D341Med (cell line): ENCODE measurements at places on chromosomes 6 and 20.
A peak's percentile ranks its signal among the peaks of the same experiment; 100 is the strongest.

GRCh38 chr6:129491436-129491835, 218.5 kb downstream of the ARHGAP18 start:
- DNase-seq = no peak

DNA sequence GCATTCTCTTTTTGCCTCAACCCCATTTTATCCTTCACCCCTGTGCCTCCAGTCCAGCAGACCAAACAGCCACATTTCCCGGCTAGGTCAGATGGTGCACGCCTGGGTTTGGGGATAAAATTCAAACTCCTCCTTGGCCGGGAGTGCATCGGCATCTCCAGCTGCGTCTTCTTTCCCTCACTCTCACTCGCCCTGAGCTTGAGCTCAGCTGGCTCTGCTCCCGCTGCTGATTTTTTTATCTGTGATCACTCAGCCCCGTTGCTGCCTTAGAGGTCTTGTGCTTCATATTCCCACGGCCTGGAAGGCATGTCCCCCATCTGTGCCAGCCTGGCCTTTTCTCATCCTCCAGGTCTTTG, 6.8 kb upstream of the EZR start:
- DNase-seq = no peak

- DNase-seq = no peak
Measured at GRCh38 chr20:25258828-25259227, 10.9 kb downstream of the PYGB start.

DNA sequence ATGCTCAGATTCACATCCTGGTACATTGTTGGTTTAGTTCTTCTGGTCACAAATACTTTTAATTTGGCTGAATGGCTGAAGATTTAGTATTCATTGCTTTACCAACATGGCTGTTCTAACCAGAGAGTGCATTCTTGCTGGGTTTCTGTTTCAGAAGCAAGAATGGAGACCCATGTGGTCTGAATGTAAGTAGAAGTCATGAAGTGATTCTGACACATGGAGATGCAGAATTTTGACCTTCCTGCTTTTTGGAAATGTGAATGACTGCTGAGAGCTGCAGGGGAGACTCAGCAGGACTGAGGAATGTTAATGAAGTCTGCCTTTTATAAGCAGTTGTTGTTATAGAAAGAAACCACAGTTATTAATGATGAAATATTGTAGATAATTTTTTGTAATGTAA, 576.1 kb upstream of the MARCKS start:
- no peak for DNase-seq

GRCh38 chr6:100593522-100593921, 128.8 kb upstream of the SIM1 start:
- no peak for DNase-seq

DNA sequence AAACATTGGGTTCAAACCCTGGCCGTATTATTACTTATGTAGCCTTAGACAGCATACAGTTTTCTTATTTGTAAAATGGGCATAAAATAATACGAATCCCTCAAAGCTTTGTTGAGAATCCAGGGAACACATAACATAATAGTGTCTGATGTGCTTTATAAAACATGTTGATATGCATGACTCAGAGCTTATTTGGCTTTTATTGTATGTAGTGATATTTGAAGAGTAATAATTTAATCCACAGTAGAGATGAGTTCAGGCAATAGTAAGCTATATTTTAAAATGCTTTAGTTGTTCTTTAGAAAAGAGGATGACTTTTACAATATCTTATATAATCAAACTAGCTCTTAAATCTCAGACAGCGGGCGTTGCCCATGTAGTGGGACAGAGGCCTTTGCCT, 176.4 kb downstream of the SIM1 start:
- DNase-seq = no peak

DNA sequence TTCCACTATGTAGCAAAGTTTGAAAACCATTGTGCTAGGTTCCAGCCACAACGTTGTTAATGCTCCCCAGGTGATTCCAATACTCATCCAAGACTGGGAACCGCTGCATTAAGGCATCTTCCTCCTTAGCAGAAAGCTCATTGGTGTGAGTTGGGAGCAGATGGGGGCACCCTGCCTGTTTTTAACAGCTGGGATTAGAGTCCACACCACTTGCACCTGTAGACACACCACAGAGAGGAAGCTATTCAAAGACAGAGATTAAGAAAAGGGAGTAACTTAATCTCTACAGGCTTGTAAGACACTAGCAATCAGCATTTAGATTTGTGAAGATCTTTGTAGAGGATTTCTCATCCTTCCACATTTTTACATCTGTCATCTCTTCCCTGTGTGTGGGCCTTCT, 333.9 kb upstream of the SOX4 start:
- no peak for DNase-seq

DNA sequence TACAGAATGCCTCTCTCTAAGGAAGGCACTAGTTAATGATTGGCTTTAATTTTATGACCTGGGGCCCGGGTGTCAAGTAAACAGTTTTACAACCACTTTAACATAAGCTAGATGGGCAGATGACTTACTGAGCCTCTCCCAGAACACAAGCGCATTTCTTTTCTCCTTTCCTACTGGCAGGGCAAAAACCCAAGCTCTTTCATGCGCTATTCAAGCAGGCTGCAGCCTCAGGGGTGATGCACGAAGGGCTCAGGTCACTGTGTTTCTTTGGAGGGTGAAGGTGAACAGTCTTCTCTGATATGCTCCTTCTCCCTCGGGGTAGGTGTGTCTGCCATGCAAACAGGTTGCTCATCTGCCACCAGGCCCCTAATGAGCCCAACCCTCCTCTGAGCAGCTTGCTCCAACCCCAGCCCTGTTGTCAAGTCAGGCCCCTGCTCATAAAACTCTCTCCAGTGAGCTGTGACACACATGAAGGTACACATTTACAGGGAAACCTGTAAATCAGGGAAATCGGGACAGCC, 73.5 kb upstream of the CDH4 start:
- DNase-seq = no peak

DNA sequence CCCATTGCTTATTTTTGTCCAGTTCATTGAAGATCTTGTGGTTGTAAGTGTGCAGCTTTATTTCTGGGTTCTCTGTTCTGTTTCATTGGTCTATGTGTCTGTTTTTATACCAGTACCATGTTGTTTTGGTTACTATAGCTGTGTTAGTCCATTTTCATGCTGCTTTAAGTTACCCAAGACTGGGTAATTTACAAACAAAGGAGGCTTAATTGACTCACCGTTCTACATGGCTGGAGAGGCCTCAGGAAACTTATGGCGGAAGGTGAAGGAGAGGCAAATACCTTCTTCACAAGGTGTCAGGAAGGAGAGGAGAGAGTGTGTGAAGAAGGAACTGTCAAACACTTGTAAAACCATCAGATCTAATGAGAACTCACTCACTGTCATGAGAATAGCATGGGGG, 29.9 kb upstream of the FERMT1 start:
- DNase-seq = no peak

DNA sequence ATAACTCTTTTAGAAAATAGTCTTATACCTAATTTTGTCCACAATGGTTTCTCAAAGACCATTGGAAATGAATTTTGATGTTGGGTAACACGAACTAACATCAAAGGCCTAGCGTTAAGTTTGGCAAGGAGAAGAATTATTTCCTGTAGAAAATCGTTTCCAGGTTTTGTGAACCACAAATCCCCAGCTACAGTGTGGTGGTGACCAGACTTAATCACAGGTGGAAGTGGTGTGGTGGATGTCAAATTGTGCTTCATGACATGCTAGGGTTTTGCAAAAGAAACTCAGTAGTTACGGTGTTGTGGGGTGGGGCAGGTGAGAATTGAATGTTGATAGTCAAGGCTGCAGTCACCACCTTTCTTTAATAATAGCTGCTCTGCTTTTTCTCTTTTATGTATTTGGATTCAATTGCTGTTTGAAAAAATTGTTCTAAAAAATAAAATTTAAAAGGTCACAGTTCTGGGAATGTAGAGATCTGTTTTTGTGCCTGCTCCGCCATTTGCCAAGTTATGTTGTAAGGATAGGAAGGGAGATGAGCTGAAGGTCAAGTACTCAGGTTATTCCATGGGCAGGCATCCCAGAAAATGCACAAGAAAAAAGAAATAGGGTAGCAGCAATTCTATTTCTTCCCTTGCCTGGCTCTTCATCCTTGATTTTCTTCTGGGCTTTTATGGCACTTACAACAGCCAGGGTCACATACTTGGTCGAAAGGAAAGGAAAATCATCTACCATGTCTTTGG, 83.6 kb downstream of the F13A1 start:
- DNase-seq = no peak

DNA sequence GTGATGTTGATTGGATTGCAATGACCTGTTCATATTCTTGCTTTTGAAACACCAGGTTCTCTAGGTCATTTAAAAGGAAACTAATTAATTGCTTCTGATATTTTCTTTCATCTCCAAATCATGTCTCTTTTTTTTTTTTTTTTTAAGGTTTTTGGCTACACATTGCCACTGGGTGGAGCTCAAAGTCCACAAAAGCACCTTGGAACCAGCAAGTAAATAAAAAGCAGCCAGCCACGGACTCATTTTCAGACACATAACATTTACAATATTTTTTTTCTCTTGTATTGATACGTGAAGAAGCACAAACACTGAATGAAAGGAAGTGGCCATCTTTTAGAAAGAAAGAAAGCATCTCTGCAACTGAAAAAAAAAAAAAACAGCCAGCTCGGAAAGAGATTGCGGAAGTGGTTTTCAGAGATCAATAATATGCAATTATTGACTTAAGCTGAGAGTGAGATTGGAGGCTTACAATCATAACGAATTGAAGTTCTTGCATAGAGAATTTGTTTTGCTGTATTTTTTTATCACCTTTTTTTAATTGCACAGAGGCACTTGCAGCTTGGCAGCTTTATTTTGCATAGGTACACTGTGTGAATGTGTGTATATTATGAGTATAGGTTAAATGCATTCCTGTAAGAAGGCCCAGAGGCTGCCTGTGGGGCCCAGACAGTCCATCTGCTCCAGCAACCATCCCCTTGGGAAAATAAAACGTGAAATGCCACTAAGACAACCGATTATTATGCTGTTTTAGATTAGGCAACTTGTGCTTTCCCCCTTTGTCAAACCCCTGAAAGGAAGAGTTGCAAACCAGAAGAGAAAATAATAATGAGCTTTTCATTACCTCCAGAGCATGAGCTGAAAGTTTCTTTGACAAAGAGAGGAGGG, 28.2 kb downstream of the CGA start:
- DNase-seq = peak; percentile 63

- no peak for DNase-seq
Measured at GRCh38 chr6:168497381-168497780, 56.4 kb downstream of the SMOC2 start.

DNA sequence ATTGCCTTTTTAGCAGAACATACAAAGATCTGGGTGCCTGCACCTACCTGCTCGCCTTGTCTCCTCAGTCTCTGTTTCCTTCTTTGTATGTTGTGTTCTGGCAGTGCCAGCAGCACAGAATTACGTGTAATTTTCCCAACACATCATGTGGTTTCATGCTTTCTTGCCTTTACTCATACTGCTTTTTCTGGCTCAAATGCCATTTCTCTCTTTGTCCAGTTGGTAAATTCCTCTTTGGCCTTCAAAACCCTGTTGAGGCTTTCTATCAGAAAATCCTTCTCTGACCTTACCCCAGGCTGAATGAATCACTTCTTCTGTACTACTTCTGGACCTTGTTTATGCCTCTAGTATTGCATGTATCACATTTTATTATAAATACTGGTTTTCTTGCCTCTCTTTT, 31.8 kb downstream of the L3MBTL3 start:
- no peak for DNase-seq

- DNase-seq = no peak
Measured at GRCh38 chr6:170147056-170147787, 143.7 kb downstream of the DLL1 start.

- no peak for DNase-seq
Measured at GRCh38 chr6:339480-339879, 47.2 kb downstream of the DUSP22 start.

DNA sequence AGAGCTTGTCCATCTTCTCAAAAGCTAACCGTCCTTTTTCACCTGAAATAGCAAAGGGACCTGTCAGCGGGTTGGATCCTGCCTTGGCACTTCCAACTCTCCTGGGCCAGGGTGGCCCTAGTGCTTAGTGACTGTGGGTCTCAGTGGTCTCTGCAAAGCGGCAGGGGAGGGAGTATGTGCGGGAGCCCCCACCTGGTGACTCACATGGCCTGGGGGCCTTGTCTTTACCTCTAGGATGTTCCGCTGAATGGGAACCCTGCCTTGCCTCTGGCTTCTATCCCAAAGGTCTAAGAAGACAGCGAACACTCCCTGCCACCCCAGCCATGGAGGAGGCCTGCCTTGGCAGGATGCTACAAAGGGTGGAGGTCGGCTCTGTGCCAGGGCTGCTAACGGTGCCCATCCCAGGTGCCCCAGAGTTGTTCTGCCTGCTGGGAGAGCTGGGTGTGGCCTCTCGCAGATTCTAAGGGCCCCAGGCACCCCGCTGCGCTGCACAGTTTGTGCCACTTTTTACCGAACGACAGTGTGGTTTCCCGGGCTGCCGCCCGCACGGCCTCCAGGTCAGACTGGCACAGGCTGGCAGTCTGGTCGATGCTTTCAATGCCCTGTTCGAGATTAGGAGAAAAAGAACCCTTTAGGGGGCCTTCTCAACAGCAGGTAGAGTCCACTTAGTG, 77.2 kb downstream of the PTPN1 start:
- DNase-seq = no peak

DNA sequence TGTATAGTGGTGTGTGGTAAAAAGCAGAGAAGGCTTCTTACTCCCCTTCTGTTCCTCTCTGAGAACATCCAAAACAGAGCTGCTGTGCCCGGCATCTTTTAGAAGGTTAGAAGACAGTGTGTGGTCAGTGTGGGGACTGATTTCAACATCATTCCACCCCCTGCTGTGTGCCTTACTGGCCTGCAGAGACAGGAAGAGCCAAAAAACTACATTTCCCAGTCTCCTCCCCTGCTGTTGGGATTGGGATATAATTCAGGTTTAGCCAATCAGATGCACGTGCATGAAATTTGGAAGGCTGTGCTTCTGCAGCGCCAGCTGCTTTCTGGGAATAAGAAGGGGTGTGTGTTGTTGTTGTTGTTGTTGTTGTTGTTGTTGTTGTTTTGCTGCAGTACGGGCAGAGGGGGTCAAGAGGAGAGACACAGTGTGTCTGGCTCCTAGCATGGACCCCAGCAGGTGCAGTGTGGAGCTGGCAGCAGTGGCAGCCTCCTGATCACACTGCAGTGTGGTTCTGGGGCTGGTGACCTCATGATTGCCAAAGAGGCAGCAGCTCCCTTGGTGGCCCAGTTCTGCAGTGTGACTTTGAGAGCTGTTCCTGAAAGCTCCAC, 74.7 kb downstream of the MRPL14 start:
- no peak for DNase-seq

DNA sequence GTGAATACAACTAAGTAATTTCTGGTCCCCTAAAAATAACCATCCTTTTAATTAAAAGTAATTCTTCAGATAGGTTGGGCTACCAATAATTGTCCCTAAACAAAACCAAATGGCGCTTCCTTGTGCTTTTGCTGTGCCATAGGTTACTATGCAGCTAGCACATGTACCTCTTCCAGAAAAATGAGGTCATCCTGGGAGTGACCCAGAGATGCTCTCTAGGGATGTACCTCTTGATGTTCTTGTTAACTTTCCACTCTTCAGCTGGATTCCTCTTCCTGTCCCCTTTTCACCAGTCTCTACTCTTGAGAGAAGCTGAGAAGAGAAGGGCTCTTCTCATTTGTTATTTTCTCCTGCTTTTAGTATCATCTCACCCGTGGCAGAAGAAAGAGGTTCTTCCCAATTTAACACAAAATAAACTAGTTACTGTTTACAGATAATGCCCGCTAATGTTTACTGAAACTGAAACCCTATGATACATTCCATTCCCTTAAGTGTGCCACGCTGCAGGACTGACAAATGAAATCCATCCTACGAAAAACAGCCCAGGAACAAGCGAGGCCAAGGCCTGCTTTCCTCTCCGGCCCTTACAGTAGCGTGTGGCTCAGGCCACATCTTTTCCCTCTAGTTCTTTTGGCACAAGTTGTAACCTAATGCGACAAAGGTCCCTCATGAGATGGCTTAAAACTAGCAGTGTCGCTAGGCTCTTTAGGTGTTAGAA, 24.2 kb downstream of the MRS2 start:
- no peak for DNase-seq
